ENCODE measurements at places on chromosomes 1 and 21. TPM values are rescaled to one million over a fixed set of nuclear protein-coding genes. Genes with fewer than 3 reads are reported as not detected.

Gene CYP4A11
- total RNA-seq, result not detected

Gene INKA2
- 4.0 TPM for total RNA-seq

Gene CRP
- total RNA-seq, result 1.9 TPM

Gene B3GALT5
- total RNA-seq, result 205 TPM

Gene FAAH
- 70.0 TPM for total RNA-seq

Gene BMP8A
- 1.4 TPM for total RNA-seq

Gene MYOM3
- 3.3 TPM for total RNA-seq

Gene SH3BGR
- 5.1 TPM for total RNA-seq

Gene FCAMR
- total RNA-seq, result 0.56 TPM

Gene LRRC40
- 10.2 TPM for total RNA-seq

Gene RGS18
- total RNA-seq, result 2.1 TPM

Gene LRRC39
- 0.37 TPM for total RNA-seq

DNA sequence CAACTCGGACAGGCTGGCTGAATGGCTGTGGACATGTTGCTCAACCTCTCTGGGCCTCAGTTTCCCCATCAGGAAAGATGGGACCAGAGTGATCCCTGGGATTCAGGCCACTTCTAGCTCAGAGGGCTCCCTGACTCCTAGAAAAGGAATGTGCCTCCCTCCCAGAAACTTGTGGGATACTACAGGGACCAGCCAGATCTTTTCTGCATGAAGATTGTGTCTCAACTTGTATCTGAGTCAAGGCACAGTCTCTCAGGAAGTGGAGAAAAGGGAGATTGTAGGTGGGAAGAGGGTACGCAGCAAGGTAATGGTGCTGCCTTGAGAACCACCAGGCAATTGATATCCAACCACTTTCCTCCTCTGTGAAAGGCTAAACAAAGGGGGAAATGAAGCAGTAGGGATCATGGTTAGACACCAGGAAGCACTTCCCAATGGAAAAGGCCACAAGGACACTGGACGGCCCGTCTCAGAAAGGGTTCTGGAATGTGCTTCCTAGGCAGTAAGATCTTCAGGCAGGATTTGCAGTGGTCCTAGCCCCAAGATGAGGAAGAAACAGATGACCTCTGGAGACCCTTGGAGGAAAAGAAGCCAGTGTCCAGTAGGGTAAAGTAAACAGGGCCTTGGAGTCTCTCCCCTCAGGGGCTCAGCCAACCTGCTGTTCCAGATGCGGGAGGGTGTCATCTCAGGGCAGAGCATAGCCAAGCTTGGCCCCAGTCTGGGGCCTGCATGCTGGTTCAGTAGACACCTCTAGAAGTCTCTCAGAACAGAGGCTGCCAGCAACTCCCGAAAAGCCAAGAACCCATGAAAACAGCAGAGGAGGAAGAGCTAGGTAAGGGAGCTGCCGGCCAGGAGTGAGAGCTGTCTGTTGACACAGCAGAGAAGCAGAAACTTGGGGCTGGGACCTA lies 16.8 kb downstream of the IFFO2 start:
- no peak for DNase-seq

GRCh38 chr1:29736582-29737188 lies 500.4 kb downstream of the PTPRU start:
- peak; percentile 42 for DNase-seq

GRCh38 chr1:93016171-93016570 lies 54.9 kb upstream of the DIPK1A start:
- DNase-seq, result no peak

DNA sequence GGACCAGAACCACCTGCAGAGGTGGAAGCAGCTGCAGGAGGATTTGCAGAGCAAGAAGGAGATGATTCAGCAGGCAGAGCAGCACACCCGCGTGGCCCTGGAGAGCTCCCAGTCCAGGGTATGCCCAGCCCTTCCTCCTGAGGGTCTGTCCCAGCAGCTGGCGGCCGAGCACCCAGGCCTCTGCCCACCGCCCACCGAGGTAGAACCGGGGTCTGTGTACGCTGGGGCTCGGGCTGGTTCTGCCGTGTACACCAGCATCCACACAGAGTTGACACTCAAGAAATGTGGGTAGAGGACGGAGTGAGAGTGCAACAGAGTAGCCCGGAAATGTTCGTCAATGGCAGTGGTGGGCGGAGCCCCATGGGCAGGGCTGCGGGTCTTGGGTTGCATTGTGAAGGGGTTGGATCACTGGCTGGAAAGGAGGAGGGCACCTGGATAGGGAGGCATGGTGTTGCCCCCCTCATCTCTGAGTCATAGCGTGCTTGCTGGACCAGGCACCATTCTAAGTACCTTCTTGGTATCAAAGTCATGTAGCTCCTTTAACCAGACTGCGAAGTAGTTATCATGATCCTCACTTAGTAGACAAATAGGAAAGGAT lies 5.1 kb upstream of the SMIM1 start:
- DNase-seq, result no peak

- no peak for DNase-seq
Measured at GRCh38 chr1:94666797-94667196, 125.2 kb upstream of the F3 start.

DNA sequence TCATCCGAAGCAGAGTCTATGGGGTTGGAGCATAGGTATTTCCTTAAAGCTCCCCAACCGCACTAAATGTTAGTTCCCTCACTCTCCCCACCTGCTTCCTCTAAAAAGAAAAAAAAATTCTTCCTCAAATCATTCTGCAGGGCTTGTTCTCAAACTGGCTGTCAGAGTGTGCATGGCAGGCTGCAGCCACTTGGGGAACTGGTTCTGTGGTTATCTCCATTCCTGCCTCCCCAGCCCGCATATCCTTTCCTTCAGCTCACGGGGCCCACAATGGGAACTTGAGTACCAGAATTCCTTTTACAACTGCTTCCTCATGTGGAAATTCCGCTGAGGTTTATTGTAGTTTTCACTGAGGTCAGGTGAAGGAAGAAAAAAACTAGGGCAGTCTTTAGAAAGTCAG lies 159.2 kb downstream of the PIGK start:
- DNase-seq, result no peak

- no peak for DNase-seq
Measured at GRCh38 chr21:33943293-33943692, 27.7 kb upstream of the ATP5PO start.

DNA sequence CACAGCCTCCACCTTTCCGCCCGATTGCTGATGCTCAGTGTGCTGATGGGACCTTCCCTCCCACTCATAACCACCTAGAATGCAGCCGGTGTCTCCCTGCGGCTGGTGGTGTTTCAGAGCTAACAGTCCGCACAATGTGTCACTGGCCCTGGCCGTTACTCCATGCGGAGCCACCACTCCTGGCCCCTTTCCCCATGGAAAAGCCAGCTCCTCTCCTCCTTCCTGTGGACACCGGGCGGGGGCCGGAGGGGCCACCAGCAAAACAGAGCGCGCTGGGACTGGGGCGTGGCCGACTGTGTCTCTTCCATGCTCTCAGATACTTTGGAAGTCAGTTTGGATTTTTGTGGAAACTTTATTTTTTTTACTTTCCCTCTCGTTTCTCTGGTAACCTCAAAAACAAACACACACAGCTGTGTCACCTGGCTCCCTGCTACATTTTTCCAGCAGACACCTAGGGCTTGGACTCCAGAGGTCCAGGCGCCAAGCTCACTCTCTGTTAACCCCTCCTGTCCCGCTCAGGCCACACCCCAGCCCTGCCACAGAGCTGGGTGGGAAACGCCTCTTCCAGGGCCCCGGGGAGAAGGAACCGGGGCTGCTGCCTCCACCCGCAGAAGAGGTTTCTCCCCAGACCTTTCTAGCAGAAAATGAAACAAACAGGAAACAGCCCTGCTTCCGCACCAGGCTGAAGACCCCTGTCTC lies 32.5 kb upstream of the COL6A2 start:
- no peak for DNase-seq

DNA sequence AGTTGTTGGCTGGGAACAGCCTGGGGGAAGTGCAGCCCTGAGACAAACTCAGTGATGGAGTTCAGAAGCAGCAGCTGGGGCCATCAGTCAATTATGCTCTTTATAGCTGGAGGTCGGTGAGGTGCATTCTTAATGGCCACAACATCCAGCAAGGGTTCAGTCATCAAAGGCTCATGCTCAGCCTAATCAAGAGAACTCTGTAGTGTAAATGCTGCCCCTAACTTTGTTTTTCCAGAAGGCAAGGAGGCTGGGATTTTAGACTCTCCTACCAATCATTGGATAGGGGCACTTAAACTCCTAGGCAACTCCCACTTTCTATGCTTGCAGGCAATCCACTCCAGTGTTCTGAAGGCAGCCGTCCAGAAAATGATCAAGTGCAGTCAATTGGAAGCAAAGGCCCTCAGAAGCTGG lies 15.0 kb upstream of the RGS4 start:
- no peak for DNase-seq

- no peak for DNase-seq
Measured at GRCh38 chr21:45379171-45379900, 25.6 kb upstream of the COL18A1 start.

GRCh38 chr1:150895618-150896017 lies 8.7 kb downstream of the CTXND2 start:
- no peak for DNase-seq

GRCh38 chr1:175071276-175071943 lies 3.8 kb downstream of the TNN start:
- no peak for DNase-seq

GRCh38 chr1:183583466-183583865 lies 6.8 kb downstream of the NCF2 start:
- no peak for DNase-seq

DNA sequence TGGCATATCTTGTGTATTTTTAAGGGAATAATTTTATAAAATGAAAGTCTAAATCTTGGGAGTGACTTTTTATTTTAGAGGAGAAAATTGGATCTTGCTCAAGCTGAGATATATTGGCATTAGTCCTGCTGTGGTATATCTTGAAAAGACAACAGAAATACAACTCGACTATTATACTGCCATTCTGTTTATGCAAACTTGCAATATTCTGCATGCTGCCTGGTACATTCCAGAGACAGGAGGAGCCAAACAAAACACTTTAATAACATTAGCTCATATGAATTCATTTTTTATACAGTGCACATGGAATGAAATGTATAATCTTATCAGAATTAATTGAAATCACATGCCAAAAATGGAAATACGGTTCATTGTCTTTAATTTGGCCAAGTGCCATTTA lies 176.0 kb upstream of the NRIP1 start:
- DNase-seq, result no peak

GRCh38 chr1:155864393-155864792 lies 5.0 kb downstream of the SYT11 start:
- no peak for DNase-seq

GRCh38 chr1:219232890-219233289 lies 59.2 kb downstream of the LYPLAL1 start:
- DNase-seq, result no peak

GRCh38 chr1:183100361-183100974 lies 77.2 kb downstream of the LAMC1 start:
- DNase-seq, result no peak

- no peak for DNase-seq
Measured at GRCh38 chr21:27715131-27715530, 748.2 kb upstream of the ADAMTS5 start.

GRCh38 chr21:14956807-14957206 lies 108.0 kb downstream of the NRIP1 start:
- DNase-seq, result no peak

- DNase-seq, result no peak
Measured at GRCh38 chr1:36816348-36816747, 218.0 kb downstream of the GRIK3 start.

DNA sequence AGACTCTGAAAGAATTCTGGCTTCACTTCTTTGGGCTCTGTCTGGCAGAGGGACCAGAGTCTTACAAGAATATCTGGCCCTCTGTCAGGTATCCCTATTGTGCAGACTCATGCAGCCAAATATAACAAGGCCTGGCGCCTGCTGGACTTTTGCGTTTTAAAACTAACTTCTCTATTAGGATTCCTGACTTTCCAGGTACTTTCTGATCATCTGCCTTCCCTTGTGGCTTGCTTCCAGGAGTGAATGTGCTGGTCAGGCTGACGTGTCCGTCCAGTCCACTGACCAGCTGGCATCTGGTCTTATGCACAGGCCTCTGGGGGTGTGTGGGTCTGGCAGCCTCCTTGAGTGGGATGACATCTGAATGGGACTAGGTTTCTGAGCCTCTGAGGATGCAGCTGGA lies 8.6 kb upstream of the RAB29 start:
- no peak for DNase-seq

- DNase-seq, result no peak
Measured at GRCh38 chr1:196669693-196670092, 17.9 kb downstream of the CFH start.

DNA sequence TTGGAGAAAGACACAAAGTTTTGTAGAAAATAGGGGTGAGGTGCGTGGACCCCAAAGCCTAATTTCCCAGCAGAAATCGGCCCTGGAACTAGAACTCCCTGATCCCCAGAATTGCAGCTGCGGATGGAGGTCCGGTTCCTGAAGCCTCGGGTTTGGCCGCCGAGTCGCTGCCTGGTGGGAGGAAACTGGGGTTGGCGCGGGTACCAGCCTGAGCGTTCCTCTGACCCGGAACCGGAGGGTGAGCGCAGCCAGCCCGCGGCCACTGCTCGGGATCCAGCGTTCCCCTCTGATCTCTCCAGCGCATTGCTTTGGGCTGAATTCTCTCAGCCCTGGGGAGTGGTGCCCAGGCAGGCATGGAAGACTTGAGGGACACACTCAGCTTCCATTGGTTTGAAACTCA lies 1.6 kb downstream of the ST6GALNAC5 start:
- no peak for DNase-seq

- no peak for DNase-seq
Measured at GRCh38 chr1:81597720-81598426, 202.9 kb upstream of the ADGRL2 start.

- no peak for DNase-seq
Measured at GRCh38 chr1:200473698-200474371, 64.0 kb upstream of the ZNF281 start.

GRCh38 chr1:236100799-236101198 lies 35.9 kb upstream of the NID1 start:
- no peak for DNase-seq

DNA sequence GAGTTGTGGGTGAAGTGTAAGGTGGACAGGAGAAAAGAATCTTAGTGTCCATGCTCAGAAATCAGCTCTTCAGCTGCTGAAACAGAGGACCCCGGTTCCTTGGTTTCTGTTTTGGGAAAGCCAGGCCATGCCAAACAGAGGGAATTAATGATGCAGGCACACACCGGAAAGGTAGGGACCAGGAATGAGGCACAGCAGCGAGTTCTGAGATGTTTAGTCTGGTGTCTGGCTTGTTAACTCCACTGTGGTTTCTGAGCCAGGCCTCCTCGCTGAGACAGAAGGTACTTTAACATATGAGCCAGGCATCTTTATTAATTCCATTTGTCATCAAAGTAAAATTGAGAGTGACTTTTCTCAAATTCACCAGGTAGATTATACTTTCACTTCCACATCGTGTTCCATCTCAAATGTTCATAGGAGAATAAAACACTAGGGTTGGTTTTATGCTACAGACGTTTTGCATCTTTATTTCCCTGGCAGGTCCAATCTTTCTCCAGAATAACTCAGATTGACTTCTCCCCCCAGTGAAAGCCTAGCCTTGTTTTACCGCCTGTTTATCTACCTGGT lies 23.5 kb downstream of the LRRC8D start:
- no peak for DNase-seq

DNA sequence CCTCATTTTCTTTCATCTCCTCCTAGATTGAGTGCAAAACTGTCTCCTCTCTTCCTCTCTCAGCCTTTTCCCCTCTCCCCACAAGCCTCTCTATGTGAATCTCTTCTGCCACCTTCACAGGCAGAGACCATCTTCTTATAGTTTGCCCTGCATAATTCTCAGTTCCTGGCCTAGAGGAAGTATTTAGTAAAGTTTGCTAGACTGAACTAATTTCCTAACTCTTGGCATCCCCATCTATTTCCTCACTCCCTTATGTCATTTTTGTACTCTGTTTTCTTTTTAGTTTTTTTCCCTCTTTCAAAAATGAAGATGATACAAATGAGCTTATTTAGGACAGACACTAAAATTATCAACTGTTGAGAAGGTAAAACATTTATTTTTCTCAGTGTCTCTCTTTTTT lies 66.0 kb downstream of the XCL2 start:
- no peak for DNase-seq

Data from colonic mucosa (tissue), 4 donors.